ENCODE measurements at places on chromosomes 1 and 21.

DNA sequence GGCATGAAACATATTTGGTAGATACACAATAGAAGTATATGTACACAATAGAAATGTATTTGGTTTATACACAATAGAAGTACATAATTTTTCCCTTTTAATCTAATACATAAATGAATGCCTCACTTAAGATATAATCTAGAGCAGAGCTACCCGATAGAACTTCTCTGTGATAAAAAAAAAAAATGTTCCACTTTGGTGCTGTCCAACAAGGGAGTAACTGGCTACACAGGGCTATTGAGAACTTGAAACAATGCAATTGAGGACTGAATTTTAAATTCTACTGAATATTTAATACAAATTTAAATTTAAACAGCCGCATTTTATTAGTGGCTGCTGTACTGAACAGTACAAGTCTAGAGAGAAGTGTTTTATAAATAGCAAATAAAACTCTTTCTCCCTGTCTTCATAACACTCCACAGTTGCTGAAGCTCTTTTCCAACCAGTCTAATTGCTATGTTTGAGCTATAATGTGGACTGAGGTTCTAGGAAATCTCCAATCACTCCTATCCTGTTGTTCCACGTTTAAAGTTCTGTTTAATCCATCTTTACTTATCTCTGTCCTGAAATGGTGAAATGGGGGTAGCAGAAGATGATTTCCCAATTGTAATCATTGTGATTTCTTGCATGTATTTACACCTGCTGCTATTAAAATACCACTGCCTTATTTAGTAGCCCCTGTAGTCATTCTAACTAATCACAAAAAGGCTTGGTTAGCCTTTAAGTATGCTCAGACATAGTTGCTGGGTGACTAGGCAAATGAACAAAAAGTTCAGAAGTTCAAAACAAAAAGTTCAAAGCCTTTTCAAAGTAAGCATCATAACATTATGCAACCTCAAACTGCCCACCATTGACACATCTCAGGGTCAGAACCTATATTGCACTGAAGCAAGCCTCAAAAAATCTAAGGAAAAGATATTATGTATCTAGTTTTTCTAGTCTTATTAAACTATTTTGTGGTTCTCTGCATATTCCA is 192.3 kb upstream of the C1orf87 start:
- DNase-seq = peak; percentile 58

DNA sequence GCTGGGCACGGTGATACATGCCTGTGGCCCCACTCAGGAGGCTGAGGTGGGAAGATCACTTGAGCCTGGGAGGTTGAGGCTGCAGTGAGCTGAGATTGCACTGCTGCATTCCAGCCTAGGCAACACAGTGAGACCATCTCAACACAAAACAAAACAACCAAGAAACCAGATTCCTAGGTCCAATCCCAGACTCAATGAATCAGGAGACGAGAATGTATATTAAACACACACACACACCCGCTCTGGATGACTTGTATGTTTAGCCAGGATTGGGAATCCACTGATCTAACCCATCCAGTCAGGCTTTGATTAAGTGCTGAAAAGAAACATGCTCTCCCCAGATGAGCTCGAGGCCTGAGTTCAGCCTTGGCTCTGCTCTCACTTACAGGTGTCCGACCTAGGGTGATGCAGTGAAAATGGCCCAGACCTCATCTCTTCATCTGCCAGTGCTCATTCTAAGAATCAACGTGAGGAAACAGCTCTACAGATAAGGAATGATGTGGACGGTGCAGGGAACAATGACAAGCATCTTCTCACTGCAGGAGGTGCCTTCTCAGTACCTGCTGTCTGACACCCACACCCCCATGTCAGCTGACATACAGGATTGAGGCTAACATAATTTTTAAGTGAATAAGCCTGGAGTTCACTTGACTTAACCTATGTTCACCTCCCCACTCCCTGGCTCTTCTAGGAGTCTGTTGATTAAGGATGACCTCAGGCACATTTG is 15.3 kb upstream of the SRSF4 start:
- DNase-seq = peak; percentile 95

DNA sequence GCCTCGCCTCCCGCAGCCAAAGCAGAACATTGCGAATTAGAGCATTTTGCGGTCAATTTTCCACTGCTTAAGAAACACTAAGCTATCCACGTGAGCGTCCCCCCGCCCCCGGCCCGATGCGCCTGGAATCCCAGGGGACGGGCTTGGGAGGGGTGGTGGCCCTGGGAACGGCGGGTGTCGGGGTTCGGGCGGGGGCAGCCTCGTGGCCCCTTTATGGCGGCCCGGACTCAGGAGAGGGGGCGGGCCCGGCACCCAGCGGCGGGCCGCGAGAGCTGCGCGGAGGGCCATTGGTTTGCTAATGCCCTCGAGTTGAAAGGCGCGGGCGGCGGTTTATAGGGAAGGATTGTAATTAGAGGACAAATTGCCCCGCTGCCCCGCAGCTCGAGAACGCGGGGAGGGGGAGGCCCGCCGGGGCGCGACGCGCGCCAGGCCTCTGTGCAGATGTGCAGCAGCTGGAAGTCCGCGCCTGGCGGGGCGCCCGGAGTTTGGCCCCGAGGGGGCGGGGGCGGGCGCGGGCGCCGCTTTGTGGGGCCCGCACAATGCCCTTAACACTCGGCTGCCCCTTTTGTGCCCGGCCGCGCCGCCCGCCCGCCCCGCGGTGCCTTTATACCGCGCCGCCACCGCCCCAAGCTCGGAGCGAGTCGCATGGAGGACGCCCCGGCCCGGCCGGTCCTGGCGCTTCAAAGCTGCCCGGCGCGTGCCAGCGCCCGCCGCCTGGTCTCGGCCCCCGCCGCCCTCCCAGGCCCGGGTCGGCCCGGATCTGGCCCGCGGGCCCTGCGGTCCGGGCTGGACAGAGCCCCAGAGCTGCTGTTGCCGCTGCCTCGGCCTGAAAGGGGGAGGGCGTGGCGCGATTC is 1.9 kb upstream of the HES3 start:
- DNase-seq = no peak

DNA sequence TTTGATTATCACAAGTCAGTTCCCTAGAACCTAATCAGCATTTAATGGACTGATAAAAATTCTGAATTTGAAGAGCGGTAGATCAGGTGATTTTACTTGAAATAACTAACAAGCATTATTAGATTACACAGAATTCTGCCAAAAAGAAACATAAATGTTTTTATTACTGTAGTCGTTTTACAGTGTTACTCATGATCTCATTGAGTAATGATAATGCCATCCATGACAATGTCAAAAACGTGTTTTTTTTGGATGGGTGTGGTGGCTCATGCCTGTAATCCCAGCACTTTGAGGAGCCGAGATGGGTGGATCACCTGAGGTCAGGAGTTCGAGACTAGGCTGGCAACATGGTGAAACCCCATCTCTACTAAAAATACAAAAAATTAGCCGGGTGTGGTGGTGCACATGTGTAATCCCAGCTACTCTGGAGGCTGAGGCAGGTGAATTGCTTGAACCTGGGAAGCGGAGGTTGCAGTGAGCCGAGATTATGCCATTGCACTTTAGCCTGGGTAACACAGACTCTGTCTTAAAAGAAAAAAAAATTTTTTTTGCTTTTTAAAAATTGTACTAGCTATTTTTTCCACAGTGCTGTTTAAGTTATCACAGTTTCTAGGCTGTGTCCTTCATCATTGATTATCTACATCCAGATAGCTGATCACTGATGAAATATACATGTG is 56.6 kb downstream of the LAMC1 start:
- DNase-seq = no peak

DNA sequence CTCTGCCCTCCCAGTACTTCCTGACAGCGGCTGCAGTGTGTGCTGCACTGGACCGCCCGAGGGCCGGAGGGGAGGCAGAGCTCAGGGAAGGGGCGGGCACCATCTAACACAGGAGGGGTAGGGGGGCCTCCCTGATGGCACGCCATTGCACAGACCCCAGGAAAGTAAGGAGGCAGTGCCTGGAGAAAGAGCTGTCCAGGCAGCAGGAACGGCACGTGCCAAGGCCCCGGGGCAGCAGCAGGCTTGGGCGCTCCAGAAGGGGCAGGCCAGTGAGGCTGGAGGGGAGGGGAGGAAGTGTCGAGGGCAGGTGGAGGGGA is 110.7 kb downstream of the CRYAA start:
- DNase-seq = no peak
